ENCODE measurements at places on chromosomes 2 and 18.

GRCh38 chr18:46001892-46002291, 34.8 kb upstream of the EPG5 start:
- no peak for DNase-seq

- no peak for DNase-seq
Measured at GRCh38 chr18:28256166-28256565, 79.2 kb upstream of the CDH2 start.

DNA sequence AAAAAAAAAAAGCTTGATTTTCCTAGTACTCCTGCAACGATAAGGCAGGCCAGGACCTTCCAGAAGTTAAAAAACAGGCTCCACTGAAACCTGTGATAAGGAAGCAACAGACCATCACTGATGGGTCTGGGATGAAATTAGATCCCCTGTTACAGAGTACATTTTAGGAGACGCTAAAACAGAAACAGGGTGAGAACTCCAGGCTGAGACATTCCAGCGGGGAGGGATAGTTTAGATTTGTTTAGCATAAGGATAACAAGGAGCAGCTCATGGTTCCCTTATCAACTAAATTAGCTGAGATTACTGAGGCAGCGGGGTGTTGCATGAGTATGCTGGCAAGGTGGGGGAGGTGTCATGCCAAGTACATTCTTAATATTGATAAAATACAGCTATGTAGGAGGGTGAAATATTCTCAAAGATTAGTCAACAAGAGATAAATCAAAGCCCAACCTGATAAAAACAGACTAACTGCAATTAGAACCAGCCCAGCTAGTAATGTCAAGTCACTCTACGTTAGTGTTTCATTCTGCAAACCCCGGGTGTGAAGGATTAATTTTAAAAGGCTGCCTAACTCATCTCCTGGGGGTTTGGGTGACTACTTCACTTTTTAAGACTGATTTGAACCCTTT, 75.0 kb upstream of the BZW1 start:
- DNase-seq: no peak

DNA sequence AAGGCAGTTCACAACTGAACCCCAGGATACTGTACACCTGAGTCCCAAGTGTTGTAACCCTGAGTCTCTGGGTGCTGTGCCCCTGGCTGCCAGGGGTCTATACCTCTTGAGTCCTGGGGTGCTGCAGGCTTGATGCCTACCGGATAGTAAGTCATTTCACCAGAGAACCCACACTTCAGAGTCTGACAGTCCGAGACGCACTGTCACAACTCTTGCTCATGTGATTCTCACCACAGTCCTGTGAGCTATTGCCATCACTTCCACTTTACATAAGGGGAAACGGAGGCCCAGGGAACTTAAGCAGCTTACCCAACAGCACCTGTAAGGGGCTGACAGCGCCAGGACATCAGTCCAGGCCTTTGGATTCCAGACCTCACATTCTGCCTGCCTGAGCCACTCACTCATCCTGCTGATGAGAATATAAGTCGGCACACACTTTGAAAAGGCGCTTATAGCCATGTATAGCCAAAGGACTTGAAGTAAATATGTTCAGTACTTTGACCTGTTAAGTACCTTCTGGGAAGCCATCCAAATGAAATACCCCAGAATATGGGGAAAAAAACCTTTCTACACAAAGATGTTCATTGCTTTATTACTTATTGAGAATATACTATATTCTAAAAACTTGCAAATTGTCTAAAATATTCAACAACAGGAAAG, 180.7 kb upstream of the ID2 start:
- no peak for DNase-seq

DNA sequence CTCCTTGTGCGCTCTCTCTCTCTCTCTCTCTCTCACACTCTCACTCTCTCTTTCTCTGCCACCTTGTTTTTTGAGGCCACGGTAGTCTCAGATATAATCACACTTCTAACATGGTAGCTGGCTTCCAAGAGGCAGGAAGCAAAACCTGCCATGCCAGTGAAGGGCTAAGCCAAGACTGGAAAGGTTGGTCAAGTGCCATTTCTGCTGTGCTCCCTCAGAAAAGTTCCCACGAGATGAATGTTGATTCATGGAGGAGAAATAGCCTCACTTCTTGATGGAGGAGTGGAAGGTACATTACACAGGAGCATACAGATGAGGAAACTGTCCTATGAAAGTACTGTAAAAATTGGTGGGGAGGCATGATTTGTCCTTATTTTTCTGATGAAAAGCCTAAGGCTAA, 237.9 kb downstream of the XIRP2 start:
- no peak for DNase-seq

GRCh38 chr2:103361712-103362111, 599.9 kb downstream of the TMEM182 start:
- DNase-seq: no peak

GRCh38 chr2:166803373-166804000, 84.8 kb upstream of the XIRP2 start:
- no peak for DNase-seq

DNA sequence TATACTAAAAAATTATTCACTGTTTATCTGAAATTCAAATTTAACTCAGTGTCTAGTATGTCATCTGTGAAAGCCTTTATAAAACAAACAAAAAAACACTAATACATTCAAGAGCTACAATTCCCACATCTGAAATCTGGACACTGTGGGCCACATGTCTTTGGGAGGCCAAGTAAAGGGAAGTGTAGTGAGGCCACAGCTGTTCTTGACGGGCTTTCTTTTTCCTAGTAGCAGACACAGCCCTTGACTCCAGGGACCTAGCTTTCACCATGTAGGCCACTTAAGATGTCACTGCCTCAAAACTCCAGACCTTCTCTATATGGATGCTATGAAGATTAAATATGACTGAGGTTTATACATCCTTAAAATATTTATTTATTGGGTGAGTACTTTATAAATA, 91.1 kb downstream of the RBMS1 start:
- DNase-seq: no peak

GRCh38 chr2:117948615-117949014, 65.3 kb downstream of the CCDC93 start:
- no peak for DNase-seq

GRCh38 chr2:100817388-100817985, 2.5 kb upstream of the NPAS2 start:
- DNase-seq: no peak

- DNase-seq: no peak
Measured at GRCh38 chr2:68110102-68110501, 47.3 kb upstream of the C1D start.

DNA sequence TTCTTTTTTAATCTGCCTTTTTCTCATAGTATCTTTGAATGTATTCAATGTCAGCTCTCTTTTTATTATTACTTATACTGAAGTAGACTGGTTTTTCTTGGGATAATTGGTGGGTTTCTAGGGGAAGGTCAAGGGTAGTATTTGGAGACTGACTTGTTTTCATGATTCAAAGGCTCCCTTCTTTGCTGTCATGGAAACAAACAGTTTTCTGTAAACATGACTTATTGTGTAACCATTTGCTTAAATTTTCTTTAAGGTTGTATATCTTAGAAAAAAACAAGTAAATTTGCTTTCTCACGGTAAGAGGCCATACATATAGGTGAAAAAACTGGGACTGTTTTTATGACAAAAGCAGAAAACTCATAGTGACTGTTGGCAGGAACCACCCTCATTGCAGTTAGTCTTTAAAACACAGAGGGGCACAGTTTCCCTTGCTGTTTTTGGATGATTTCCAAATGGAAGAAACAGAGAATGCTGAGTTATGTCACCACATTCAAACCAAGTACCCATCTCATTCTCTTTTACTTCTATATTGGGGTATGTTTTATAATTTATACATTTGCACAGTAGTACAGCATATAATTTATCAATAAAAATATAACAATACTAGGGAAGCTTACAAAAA, 5.8 kb upstream of the RDH14 start:
- DNase-seq: no peak

- DNase-seq: no peak
Measured at GRCh38 chr18:74148543-74149070, 284 bp downstream of the TIMM21 start.

GRCh38 chr2:143158551-143159485, 29.6 kb downstream of the ARHGAP15 start:
- DNase-seq: no peak

GRCh38 chr2:39304200-39304599, 60.4 kb upstream of the CDKL4 start:
- no peak for DNase-seq

GRCh38 chr2:23545396-23545795, 160.4 kb downstream of the KLHL29 start:
- no peak for DNase-seq

DNA sequence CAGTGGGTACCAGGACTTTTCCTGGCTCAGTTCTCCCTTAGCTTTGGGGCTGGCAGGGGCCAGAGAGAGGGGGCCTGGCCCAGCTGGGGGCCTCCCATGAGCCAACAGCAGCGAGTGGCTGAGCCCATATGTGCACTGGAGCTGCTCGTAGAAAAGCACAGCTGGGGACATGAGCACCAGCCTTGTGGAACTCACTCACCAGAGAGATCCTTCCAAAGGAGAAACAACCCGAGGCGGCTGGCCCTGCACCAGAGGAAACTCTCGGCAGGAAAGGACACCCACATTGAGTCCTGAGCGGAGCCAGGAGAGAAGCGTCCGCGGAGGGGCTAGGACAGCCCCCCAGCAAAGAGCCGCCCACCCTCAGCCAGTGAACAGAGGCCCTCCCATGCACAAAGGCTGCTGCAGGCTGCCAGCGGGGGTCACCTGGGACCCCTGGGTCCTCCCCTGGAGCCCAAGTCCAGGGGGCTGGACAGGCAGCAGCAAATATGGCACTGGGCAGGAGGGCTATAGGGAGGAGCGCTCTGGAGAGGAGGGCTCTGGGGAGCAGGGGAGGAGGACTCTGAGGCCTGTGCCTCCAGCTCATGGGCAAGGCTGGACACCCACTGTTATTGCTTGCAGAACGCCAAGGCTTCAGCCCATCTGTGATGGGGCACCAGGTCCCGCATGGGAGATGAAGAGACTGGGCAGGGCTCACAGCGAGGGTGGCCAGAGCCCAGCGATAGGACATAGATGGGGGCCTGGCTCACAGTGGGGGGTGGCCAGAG, 42.1 kb upstream of the SNED1 start:
- DNase-seq: no peak

GRCh38 chr2:188993247-188993646, 19.1 kb downstream of the COL3A1 start:
- DNase-seq: no peak

- no peak for DNase-seq
Measured at GRCh38 chr18:808086-808485, 4.0 kb downstream of the YES1 start.

GRCh38 chr2:104033399-104033798, 820.5 kb upstream of the POU3F3 start:
- DNase-seq: no peak

- DNase-seq: no peak
Measured at GRCh38 chr2:201261906-201262305, 1.6 kb downstream of the CASP8 start.

DNA sequence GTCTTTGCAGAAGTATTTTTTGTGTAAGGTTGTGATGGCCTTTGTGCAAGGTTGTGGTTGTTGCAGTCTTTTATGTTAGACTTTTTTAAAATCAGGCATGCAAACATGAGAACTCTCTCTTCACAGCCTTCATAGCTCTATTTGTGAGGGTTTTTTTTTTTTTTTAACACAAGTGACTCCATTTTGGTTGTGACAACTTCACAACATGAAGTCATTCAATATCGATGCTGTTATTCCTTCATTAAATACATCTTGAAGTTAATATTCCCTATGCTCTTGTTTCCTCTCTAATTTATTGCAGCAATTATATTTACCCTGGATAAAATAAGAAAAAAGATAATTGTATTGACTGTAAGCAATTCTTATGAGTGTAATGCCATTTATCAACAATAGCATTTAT, 35.5 kb downstream of the DHRS9 start:
- no peak for DNase-seq

GRCh38 chr2:50651676-50652075, 380.3 kb downstream of the NRXN1 start:
- DNase-seq: no peak

DNA sequence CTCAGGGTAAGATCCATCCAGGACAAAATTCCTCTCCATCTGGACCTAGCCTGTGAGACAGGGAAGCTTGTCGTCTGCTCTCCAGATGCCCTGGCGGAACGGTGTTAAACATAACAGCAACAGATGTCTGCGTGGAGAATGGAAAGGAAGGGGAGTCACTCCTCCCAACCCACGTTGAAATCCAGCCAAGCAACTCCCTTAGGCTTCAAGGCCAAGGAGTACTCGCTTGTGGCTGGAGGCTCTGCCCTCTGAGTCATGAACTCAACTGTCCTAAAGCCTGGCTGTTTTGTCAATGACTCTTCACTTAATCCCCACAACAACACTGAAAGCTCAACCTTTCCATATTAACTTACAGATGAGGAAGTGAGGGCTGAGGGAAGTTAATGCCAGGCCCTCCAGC, 42.2 kb downstream of the TPO start:
- DNase-seq: no peak

GRCh38 chr2:55511508-55512124, 7.9 kb upstream of the CFAP36 start:
- no peak for DNase-seq

- DNase-seq: no peak
Measured at GRCh38 chr2:144414324-144414845, 105.5 kb downstream of the ZEB2 start.

- no peak for DNase-seq
Measured at GRCh38 chr2:85503168-85503850, 35.7 kb upstream of the MAT2A start.

DNA sequence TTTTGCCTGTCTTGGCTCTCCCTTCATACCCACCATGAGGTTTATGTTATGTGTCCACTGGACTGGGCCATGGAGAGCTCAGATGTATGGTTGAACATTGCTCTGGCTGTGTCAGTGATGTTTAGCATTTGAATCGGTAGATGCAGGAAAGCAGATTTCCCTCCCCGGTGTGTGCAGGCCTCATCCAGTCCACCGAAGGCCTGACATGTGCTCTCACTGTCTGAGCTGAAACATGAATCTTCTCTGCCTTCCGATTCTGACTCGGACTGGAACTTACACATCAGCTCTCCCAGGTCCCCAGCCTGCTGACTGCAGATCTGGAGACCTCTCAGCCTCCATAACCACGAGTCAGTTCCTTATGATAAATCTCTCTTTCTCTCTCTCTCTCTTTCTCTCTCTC, 72.4 kb upstream of the SLC66A3 start:
- no peak for DNase-seq

DNA sequence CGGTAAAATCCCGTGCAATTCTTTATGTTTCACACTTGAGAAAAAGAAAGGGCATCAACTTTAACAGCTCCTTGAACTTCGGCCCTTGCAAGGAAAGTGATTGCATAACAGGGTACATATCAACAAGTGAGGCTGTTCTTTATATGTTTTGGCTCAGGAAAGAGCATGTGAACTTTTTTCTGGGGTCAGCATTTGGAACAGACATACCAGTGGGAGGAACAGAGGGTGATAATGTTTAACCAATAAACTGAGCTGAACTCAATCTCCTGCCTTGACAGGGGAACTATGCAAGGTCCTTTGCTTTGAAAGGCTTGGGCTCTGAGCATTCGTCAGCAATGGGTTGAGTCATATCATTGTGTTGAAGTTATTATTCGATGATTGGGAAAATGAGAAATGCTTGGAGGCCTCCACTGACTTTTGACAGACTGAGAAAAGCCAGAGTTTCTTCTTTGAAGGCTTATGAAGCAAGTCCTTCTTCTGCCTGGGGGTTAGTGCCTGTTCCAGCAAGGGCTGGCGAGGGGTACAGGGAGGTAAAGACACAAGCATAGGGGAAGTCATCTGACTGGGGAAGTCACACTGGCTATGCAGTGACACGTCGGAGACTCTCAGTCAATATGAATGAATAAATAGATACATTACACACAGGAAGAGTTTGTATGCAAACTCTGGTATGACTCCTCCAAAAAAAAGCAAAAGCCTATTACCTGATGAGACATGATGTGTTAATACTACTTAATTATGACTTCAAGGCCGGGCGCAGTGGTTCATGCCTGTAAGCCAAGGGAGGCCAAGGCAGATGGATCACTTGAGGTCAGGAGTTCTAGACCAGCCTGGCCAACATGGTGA, 57.2 kb downstream of the CYB5A start:
- no peak for DNase-seq
